ENCODE measurements at places on chromosomes 1 and 21.

DNA sequence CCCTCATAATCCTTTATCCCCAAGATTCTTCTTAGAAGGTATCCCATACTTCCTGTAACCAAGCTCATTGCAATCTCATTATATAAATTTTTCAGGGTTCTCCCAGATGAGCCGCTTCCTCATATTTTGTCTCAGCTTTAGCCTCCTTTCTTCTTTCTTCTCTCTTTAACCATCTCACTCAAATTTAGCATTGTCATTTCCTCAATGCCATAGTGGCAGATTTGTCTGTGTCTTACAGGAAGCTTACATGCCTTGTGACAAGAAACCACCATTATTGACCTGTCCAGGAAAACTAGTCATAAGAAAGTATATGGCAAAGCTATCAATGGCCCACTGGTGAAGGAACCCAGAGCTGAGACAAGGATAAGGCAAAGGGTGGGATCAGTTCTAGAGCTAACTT lies 6.0 kb upstream of the FCRL2 start:
- DNase-seq = peak; percentile 2

DNA sequence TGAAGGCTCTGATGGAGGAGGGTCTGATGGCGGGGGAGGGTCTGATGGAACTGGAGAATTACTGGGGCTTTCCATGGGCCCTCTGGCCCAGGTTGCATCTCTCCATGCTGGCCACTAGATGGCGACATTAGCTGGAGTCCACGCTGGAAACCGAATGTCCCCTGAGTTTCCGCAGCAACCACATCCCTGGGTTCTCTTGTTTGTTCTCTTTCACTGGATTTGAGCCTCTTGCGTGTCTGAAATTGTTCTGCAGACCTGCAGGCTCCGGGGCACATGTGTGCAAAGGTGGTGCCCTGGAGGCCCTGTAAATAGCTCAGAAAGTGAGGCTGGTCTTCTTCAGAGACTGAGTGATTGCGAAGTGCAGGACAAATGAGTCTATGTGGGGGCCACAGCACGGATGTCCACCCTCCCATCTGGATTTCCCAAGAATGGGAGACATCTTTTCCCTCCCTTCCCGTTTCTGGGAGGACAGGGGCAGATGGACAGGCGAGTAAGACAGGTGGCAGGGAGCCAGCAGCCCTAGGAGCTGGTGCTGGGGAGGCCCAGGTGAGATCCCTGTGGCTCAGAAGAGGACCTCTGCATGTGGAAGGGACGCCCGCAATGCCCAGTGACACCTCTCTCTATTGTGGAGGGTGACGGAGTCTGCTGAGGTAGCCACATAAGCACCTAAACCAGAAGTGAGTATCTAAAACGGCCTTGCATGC lies 73.2 kb upstream of the ABCG1 start:
- DNase-seq = peak; percentile 73

- DNase-seq = peak; percentile 4
These were observed 164.0 kb downstream of the NEK7 start for GRCh38 chr1:198320759-198321158.

- peak; percentile 61 for DNase-seq
These were observed 1.2 kb downstream of the GPR88 start for GRCh38 chr1:100538913-100539835.

GRCh38 chr1:40676501-40676900 lies 11.0 kb upstream of the RIMS3 start:
- DNase-seq = no peak

DNA sequence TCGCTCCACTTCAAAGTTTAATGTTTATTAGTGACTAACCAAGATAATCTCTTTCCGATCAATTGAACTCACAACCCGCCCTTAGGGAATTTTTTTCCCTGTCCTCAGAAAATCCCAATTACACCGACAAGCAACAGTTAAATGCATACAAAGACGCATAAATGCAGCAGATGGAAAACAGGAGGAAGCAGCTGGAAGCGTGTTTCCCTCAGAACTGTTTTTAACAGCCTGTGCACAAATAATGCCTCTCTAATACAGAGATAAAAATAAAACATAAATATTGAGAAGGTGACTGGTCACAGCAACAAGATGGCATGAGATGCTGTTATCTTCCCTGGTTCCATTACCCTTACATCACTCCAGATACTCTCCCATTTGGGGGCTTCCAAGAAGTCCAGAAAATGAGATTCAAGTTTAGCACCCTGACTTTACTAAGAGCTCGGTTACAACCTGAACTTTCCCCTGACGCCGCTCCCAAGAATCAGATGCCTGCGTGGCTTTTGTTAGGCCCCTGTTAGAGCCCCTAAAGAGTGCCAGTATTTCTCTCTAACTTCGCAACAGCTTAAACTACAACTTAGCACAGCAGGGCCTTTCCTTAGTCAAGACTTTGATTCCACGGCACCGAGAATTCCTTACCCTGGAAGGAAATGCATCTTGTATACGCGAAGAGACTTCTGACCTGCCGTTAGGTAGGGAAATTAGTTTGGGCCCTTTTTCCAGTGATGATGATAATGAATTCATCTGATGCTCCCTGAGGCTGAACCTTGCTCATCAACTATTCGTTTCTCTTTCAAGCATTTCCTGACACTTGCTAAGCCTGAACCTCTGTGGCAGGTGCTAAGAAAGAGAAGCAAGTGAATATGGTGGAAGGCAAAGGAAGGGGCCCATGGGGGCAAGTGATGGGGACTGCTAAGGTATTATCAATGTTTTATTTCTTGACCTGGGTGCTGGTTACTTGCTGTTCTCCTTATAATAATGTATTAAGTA lies 137.7 kb upstream of the SMYD2 start:
- no peak for DNase-seq

- DNase-seq = no peak
These were observed 110.0 kb downstream of the APP start for GRCh38 chr21:26060335-26061115.

DNA sequence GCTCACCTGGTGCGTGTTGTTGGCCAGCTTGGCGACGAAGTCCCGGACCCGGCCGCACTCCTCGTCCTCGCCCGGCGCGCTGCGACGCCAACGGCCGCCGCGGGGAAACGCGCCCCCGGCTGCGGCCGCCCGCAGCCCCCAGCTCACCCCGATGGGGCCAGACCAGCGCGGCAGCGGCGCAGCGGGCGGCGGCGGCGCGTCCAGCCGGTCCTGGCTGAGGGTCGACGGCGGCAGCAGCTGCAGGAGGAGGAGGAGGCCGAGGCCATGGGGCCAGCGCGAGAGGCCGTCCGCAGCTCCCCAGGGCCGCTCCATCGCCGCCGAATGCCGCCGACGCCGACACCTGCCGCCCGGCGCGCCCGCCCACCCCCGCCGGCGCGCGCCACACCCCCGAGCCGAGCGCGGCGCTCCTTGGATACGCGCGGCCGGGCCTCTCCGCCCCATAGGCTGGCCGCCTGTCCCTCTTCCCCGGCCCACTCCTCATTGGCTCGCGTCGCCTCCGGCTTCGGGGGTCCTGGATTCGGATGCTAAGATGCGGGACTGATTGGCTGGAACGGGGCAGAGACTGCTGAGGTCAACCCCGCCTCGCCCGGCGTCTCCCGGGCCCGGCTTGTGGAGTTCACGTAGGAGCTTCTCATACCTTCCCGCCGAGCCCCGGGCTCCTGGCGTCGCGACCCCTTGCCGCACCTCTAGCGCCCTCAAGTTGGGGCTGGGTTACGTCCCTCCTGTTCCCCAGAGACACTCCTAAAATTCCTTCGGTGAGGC lies at the start of gene SORT1:
SORT1 (minus strand) TSS at position 338 of the 762 bp plus-strand sequence; CDS start at position 312, 26 bp downstream.
- DNase-seq = peak; percentile 45

DNA sequence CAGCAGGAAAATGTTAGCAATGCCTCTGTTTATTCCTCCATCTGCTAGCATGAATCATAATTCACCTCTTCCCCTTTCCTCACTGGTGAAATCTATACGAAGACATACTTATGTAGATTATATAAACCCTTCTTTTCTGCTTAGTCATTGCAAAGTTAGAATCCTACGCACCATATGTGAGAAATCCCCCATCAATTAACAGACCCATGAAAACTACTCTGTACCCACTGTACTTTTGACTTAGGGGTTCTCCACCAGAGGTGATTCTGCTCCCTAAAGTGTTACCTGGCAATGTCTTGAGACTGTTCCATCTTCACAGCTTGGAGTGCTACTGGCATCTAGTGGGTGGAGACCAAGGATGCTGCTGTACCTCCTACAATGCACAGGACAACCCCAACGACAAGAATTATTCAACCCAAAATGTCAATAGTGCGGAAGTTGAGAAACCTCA lies 49.6 kb upstream of the KCTD3 start:
- DNase-seq = peak; percentile 24

DNA sequence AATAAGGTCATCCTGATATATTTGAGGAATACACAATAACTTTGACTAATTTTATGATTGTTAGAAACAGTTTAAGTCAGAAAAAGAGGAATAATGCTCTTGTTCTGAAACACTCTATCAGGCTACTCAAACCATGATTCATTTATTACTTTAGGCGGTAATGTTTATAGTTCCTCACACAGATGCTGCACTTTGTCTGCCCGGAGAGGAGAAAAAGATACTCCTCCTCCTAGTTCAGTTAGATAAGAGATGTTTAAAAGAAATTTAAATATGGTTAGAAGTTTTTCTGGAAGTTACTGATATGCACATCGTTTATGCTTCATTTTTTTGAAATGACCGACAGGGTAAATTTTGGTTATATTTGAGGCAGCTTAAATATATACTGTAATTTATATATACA lies 103.0 kb downstream of the ZMYM4 start:
- no peak for DNase-seq

- DNase-seq = no peak
These were observed 7.1 kb upstream of the ANP32E start for GRCh38 chr1:150243003-150243402.

DNA sequence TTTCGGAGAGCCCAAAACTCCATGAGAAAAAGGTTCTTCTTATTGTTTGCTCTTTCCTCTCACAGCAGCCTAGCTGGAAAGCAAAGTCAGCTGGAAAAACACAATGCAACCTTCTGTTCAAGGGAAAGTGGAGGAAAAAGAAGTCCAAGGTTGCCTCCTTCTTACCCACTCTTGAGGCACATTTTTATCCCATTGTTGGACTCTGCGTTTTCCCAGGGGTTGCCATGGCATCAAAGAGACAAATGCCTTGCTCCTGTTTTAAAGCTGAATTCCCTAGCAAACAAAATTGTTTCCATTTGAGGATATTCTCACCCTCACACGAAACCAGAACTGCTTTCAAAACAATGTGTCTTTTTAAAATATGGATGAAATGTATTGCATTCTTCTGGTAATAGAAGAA lies 45.1 kb upstream of the PALMD start:
- DNase-seq = no peak

DNA sequence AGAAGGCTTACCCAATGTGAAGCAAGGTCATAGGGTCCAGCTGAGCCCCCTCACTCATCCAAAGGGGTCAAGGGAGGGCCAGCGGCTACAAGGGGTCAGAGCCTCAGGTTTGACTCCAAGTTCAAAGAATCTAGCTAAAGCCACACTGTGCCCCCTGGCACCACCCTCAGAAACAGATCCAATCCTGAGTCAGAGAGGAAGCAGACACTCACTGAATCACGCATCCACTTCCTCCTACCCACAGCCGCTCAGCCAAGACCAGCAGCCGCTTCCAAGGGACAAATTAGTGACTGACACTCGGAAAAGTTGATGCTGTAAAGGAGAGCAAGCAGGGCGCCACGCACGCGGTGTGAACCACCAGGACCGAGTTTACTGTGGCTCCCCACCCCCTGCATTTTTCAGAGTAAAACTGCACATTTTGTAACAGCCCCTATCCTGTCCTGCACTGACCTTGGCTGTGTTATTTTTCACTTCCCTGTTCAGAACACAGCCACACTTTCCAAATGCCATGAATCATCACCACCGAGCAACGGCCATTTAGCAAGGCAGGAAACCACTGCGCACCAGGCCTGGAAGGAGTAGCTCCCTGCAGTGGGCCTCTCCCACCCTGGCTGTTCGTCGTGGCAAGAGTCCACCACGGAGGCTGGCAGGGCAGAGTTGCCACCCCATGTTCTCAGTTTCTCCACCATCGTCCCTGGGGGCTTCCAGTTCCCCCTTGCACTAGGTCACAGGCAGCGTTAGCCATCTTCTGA lies 147.8 kb downstream of the TOMM20 start:
- peak; percentile 99 for DNase-seq

DNA sequence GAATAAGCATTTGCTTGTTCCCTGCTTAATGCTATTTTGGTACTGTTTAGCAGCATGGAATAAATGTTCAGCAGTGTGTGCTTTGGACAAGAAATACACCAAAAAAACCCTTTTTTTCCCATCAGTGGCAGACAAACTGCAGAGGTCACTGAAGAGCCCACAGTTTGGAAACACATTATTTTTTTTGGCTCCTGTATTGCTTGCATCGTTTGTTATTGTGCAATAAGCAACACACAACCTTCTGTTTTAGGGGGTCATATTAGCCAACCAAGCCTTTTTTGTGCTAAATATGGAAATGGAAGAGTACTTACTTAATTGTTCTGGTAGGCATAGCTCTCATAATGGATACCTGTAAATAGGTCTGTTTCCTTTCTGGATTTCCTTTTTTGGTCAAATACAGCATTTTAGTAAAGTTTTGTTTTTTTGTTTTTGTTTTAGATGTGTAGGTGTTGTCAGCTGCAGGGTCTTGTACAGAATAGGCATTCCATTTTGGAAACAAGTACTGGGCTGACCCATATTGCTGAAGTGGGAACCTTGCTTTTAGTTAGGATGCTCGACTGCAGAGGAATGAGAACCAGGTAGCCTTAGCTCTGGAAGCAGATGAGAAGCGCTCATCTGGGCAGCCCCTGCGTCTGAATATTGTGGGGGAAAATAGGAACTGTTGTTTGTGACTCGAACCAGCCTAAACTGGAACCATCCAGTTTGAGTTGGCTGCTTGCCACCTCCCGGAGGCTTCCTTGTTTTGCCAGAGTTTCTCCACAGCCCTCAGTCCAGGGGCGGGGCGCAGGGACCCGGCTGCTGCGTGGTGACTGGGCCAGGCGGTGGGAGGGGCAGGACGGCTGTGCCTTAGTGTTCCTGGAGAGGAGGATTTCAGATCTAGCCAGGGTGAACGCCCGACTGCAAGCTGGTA lies 38.4 kb downstream of the SPEN start:
- DNase-seq = peak; percentile 92

Data from NB4 (cell line).